Prostate gland (tissue), 2 donors: ENCODE measurements at places on chromosomes 7 and 10. TPM values are rescaled to one million over a fixed set of nuclear protein-coding genes. Genes with fewer than 3 reads are reported as not detected.
A peak's percentile ranks its signal among the peaks of the same experiment; 100 is the strongest.

Gene ZCCHC24
- total RNA-seq: 51.2 TPM

Gene CALD1
- total RNA-seq: 307 TPM

Gene PTPRE
- 14.3 TPM for total RNA-seq

Gene VWDE
- total RNA-seq: 2.7 TPM

DNA sequence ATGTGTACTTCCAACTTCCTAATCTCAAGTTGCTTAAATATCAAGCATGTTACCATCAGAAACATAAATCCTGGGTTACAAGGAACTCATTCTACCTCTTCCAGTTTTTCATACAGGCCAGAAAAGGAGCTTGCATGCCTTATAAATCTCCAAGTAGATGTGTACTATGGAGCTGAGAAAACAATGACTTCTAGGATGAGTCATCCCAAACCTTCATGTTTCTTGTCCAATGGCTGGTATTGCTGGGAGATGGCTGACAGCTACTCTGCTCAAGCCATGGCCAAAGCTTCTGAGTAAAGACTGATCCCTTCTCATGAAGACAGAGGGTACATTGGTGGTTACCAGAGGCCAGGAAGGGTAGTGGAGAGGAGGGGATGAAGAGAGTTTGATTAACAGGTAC lies 8.6 kb downstream of the RAPGEF5 start:
- no peaks in the 10 kb centered on the region for H3K4me1 ChIP-seq
- H3K36me3 ChIP-seq: no peaks in the 10 kb centered on the region
- no peak overlapping the region for H3K4me3 ChIP-seq
- no peak overlapping the region for H3K27ac ChIP-seq

DNA sequence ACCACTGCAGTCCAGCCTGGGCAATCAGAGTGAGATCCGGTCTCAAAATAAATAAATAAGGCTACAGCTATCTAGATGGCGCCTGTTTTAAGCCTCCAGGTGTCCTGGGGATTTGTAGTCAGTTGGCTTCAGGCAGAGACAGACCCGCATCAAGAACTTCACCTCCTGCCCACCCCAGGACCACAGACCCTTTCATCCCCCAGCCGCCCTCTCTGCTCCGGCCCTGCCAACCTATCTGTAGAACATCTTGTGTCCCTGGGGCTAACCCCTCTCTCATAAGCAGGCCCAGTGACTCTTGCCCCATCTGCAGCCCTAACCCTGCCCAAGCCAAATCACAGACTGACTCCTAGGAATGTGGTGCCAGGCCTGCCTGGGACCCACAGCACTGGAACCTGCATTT lies 17.9 kb downstream of the PDIA4 start:
- H3K4me3 ChIP-seq: no peak overlapping the region
- no peaks in the 10 kb centered on the region for H3K4me1 ChIP-seq
- no peaks in the 10 kb centered on the region for H3K27me3 ChIP-seq
- H3K36me3 ChIP-seq: peaks cover 23% of the 10 kb centered on the region
- DNase-seq: no peak
- H3K27ac ChIP-seq: no peak overlapping the region

DNA sequence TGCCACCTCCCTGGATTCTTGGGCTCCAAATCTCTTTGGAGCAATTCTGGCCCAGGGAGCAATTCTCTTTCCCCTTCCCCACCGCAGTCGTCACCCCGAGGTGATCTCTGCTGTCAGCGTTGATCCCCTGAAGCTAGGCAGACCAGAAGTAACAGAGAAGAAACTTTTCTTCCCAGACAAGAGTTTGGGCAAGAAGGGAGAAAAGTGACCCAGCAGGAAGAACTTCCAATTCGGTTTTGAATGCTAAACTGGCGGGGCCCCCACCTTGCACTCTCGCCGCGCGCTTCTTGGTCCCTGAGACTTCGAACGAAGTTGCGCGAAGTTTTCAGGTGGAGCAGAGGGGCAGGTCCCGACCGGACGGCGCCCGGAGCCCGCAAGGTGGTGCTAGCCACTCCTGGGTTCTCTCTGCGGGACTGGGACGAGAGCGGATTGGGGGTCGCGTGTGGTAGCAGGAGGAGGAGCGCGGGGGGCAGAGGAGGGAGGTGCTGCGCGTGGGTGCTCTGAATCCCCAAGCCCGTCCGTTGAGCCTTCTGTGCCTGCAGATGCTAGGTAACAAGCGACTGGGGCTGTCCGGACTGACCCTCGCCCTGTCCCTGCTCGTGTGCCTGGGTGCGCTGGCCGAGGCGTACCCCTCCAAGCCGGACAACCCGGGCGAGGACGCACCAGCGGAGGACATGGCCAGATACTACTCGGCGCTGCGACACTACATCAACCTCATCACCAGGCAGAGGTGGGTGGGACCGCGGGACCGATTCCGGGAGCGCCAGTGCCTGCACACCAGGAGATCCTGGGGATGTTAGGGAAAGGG lies 913 bp downstream of the NPY start:
- no peaks in the 10 kb centered on the region for H3K36me3 ChIP-seq
- no peaks in the 10 kb centered on the region for H3K4me1 ChIP-seq
- DNase-seq: no peak
- H3K27me3 ChIP-seq: no peaks in the 10 kb centered on the region
- H3K4me3 ChIP-seq: peak overlapping the region; percentile 45
- no peak overlapping the region for H3K27ac ChIP-seq

GRCh38 chr7:69808391-69808790 lies 210.1 kb downstream of the AUTS2 start:
- no peak overlapping the region for H3K27ac ChIP-seq
- H3K4me3 ChIP-seq: no peak overlapping the region
- no peaks in the 10 kb centered on the region for H3K27me3 ChIP-seq

- no peak overlapping the region for H3K27ac ChIP-seq
- H3K36me3 ChIP-seq: no peaks in the 10 kb centered on the region
- no peaks in the 10 kb centered on the region for H3K27me3 ChIP-seq
- H3K4me1 ChIP-seq: no peaks in the 10 kb centered on the region
Measured at GRCh38 chr10:98086837-98087708, 47.4 kb upstream of the R3HCC1L start.

DNA sequence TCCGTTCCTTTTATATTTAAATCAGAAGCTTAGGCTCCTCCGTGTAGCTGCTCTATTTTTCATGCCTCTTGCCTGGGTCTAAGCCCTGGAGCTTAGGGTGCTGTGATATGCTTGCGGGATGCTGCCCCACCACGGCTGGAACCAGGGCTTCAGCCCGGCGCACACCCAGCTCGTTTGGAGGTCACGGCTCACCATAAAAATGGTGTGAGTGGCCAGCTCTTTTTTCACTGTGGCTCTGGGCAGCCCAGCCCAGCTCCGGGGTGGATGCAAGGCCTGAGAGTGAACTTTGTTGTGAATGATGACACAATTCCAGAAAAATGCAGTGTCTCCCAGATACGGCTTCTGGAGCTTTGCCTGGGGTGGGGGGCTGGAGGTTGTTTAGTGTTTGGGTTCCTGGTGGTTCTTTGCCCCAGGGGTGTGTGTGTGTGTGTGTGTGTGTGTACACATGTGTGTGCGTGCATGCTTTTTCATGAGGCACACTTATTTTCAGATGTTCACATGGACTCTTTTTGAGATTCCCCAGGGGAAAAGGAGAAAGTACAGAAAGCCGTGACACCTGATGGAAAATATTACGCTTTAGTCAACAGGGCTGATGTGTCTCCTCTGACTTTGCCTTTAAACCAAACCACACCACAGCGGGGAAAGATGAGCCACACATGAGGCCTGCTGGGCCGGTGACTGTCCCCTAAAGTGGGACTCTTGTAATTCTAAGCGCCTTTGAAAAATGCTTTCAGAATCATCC lies 46.2 kb downstream of the GRK5 start:
- no peaks in the 10 kb centered on the region for H3K36me3 ChIP-seq
- peak overlapping the region; percentile 67 for H3K27ac ChIP-seq
- no peak for DNase-seq
- no peak overlapping the region for H3K4me3 ChIP-seq

- no peaks in the 10 kb centered on the region for H3K4me1 ChIP-seq
- no peak overlapping the region for H3K4me3 ChIP-seq
- DNase-seq: no peak
- H3K27ac ChIP-seq: no peak overlapping the region
- H3K27me3 ChIP-seq: no peaks in the 10 kb centered on the region
- no peaks in the 10 kb centered on the region for H3K36me3 ChIP-seq
Measured at GRCh38 chr10:67819768-67820204, 18.2 kb downstream of the DNAJC12 start.

DNA sequence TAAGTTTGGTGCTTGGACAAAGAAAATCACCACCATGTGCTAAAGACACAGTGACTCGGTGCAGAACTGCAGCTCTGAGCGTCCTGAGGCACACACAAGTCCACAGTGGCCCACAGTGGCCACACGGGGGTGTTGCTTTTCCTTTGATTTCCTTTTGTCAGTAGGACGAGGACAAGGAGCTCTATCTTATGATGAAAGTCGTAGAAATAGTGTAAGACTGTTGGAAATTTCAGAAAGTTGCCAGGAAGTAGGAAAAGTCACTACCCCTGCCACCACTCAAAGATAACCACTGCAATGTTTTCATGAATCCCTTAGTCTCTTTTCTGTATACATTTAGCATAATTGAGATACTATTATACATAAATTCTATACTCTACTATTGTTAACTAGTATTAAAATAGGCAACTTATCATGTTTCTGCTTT lies 146.0 kb downstream of the TNS3 start:
- H3K27me3 ChIP-seq: no peaks in the 10 kb centered on the region
- no peaks in the 10 kb centered on the region for H3K36me3 ChIP-seq
- no peak overlapping the region for H3K27ac ChIP-seq
- DNase-seq: peak; percentile 53

GRCh38 chr7:116363637-116364432 lies 135.7 kb upstream of the CAV2 start:
- H3K36me3 ChIP-seq: no peaks in the 10 kb centered on the region
- no peak for DNase-seq
- H3K27me3 ChIP-seq: no peaks in the 10 kb centered on the region
- H3K27ac ChIP-seq: no peak overlapping the region
- H3K4me3 ChIP-seq: no peak overlapping the region

GRCh38 chr7:106216923-106217542 lies 67.8 kb downstream of the NAMPT start:
- peaks cover 11% of the 10 kb centered on the region for H3K4me1 ChIP-seq
- H3K4me3 ChIP-seq: no peak overlapping the region
- no peaks in the 10 kb centered on the region for H3K36me3 ChIP-seq
- peak; percentile 89 for DNase-seq
- no peaks in the 10 kb centered on the region for H3K27me3 ChIP-seq
- H3K27ac ChIP-seq: peak overlapping the region; percentile 89

GRCh38 chr7:139681463-139681755 lies 96.4 kb downstream of the HIPK2 start:
- no peaks in the 10 kb centered on the region for H3K27me3 ChIP-seq
- no peak overlapping the region for H3K4me3 ChIP-seq
- peaks cover 24% of the 10 kb centered on the region for H3K4me1 ChIP-seq
- DNase-seq: no peak
- H3K27ac ChIP-seq: peak overlapping the region; percentile 86
